IMR-90 (cell line): ENCODE measurements at places on chromosomes 3 and 15. TPM values are rescaled to one million over a fixed set of nuclear protein-coding genes. Genes with fewer than 3 reads are reported as not detected.

DNA sequence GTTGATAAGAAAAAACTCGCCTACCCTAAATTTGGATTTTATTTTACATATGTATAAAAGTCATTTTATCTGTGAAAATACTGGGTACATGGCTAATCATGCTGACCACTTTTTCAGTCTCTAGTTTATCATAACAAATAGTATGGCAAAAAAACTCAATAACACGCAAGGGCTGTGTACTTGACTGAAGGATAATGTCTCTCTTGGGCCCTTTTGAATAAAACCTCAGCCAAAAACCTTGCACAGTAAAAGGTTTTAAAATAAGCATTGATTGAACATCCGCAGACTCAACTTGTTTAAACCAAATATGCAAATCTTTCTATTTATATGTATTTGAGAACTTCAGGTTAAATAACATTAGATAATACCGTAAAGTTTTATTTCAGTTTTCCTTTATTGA, 285.3 kb downstream of the CADM2 start:
- no peaks in the 10 kb centered on the region for H3K36me3 ChIP-seq
- H3K27ac ChIP-seq: no peak overlapping the region

DNA sequence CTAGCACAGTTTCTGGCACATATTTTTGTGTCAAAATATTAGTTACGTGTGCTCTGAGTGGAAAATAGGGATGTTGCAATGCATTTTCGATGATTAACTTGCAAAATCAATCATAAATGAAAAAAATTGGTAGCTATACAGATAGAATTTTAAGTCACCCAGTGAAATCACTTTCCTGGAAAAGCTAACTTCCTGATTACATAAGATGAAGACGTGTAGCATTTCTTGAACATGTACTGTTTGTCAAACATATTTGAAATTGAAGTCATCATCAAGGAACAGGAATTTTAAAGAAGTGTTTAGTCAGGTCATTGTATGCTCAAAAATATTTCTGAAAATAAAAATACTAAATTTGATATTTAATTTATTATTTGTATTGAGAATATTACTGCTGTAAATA, 977.7 kb downstream of the PLOD2 start:
- DNase-seq: no peak
- H3K4me3 ChIP-seq: no peak overlapping the region
- H3K27ac ChIP-seq: no peak overlapping the region
- no peaks in the 10 kb centered on the region for H3K27me3 ChIP-seq
- no peaks in the 10 kb centered on the region for H3K36me3 ChIP-seq

DNA sequence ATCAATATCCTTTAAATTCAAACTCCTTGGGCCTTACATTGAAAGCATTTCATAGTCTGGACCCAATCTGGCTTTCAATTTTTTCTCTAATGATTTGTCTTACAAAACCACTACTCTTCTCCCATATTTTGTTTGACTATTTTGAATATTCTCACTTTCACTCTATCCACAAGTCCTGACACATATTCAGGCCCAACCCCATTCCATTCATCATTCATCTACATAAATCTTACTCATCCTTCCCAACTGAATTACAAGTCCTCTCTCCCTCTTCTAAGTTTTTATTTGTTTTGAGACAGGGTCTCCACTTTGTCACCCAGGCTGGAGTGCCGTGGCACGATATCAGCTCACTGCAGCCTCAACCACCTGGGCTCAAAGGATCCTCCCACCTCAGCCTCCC, 43.6 kb downstream of the TOP2B start:
- no peak for DNase-seq
- H3K27ac ChIP-seq: no peak overlapping the region
- H3K36me3 ChIP-seq: peaks cover 19% of the 10 kb centered on the region
- H3K4me1 ChIP-seq: no peaks in the 10 kb centered on the region
- no peaks in the 10 kb centered on the region for H3K27me3 ChIP-seq

GRCh38 chr3:127008236-127008635, 25.3 kb downstream of the PLXNA1 start:
- H3K36me3 ChIP-seq: peaks cover 38% of the 10 kb centered on the region
- peaks cover 16% of the 10 kb centered on the region for H3K4me1 ChIP-seq
- no peak overlapping the region for H3K4me3 ChIP-seq
- H3K27ac ChIP-seq: no peak overlapping the region

DNA sequence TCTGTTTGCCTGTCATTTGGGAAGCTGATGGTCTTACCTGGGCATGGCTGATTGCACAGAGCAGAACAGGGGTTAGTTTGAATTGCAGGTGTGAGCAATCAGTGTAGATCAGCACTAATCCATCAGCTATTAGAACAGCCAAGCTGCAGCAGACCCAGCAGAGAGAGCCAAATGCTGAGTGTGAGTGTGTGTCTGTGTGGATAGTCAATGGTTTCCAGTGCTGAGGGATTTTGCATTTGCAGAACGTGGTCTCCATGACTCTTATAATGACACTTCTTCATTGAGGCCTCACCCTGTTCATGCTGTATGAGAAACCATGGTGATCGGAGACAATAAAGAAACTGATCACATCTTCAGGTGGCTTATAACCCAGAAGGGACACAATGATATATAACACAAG, 312.1 kb downstream of the SOX2 start:
- H3K27ac ChIP-seq: no peak overlapping the region
- no peaks in the 10 kb centered on the region for H3K36me3 ChIP-seq
- H3K4me1 ChIP-seq: no peaks in the 10 kb centered on the region
- H3K27me3 ChIP-seq: no peaks in the 10 kb centered on the region

GRCh38 chr3:182252802-182253201, 540.5 kb upstream of the ATP11B start:
- no peaks in the 10 kb centered on the region for H3K36me3 ChIP-seq
- H3K4me1 ChIP-seq: no peaks in the 10 kb centered on the region
- H3K27ac ChIP-seq: no peak overlapping the region
- no peaks in the 10 kb centered on the region for H3K27me3 ChIP-seq
- no peak overlapping the region for H3K4me3 ChIP-seq

DNA sequence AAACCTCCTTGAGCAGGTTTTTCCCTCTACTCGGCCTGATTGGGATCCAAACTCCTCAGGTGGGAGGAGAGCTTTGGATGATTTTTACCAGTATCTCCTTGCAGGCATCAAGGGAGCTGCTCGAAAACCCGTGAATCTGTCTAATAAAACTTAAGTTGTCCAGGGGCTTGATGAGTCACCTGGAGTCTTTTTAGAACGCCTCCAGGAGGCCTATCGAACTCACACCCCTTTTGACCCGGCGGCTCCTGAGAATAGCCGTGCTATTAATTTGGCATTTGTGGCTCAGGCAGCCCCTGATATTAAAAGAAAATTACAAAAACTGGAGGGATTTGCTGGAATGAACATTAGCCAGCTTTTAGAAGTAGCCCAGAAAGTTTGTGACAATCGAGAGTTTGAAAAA, 41.6 kb downstream of the ZBTB11 start:
- H3K4me1 ChIP-seq: no peaks in the 10 kb centered on the region
- DNase-seq: no peak
- peaks cover 5% of the 10 kb centered on the region; the same call in 1 of the 2 replicates for H3K27me3 ChIP-seq
- H3K4me3 ChIP-seq: no peak overlapping the region
- no peak overlapping the region for H3K27ac ChIP-seq

DNA sequence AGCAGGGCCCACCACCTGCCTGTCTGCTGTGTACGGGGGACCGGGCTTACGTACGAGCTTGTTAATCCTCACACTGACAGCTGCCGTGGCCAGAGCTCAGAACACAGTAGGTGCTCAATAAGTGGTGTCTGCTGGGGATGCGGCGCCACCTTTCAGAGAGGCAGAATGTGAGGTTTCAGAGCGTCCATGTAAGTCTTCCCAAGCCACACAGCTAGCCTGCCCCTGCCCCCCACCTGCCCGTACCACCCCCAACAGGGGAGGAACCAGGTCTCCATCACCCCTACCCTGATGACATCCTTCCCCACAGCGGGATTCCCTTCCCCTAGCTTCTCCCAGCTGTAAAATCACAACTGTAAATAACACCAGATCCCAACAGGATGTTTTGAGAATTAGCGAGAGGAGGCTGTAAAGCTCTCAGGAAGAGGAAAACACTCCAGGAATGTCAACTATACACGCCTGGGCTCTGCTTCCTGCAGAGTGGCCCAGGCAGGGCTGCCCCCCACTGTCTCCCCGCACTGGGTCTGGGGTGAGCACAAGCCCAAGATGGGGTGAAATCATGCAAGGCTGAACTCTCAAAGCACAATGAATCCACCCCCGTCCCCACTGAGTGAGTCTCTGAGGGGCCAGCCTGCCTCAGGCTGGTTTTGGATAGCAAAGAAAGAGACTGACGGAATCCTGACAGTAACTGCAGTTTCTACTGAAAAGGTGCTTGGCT, 250.1 kb upstream of the LYSMD4 start:
- H3K36me3 ChIP-seq: no peaks in the 10 kb centered on the region
- no peak overlapping the region for H3K4me3 ChIP-seq
- no peaks in the 10 kb centered on the region for H3K27me3 ChIP-seq
- H3K4me1 ChIP-seq: no peaks in the 10 kb centered on the region
- no peak for DNase-seq

DNA sequence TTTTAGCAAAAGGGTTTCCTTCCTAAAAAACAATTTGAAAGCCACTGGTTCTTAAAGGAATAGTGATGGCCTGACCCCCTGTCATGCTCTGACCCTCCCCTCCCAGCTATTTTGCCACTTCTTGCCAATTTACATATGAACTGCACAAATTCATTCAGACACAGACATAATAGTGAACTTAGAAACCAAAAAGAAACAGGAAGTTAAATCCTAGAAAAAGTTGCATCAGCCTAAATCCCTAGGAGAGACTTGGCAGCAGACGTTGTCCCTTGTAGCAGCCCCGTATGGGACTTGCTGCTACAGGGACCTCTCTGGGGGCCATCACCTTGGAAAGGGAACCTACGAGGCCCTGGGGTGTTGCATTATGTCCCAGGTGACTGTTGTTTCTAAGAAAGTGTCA, 14.3 kb upstream of the PDE8A start:
- no peak overlapping the region for H3K27ac ChIP-seq
- 0 out of 2 replicates have a peak, but pooled peaks cover 5% of the 10 kb centered on the region for H3K27me3 ChIP-seq
- H3K4me1 ChIP-seq: no peaks in the 10 kb centered on the region
- DNase-seq: no peak

DNA sequence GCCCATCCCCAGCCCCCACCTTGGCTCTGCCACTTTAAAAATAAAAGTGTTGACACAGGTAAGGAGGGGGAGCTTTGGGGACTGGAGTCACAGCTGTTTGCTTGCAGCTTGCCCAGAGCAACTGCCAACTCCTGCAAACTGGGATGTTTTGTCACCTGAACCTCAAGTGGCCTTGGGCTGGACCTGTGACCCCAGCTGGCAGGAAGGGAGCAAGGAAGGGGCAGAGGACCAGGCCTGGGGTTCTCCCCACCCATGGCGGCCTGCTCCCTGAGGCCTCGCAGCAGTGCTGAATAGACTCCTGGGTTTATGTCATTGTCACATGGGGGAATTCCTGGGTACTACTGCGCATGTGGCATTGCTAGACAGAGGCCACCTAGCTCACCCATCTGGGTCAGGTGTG, 246.9 kb upstream of the TLE3 start:
- H3K4me1 ChIP-seq: no peaks in the 10 kb centered on the region
- H3K4me3 ChIP-seq: no peak overlapping the region
- DNase-seq: no peak
- no peaks in the 10 kb centered on the region for H3K36me3 ChIP-seq
- H3K27me3 ChIP-seq: peaks cover 47% of the 10 kb centered on the region

DNA sequence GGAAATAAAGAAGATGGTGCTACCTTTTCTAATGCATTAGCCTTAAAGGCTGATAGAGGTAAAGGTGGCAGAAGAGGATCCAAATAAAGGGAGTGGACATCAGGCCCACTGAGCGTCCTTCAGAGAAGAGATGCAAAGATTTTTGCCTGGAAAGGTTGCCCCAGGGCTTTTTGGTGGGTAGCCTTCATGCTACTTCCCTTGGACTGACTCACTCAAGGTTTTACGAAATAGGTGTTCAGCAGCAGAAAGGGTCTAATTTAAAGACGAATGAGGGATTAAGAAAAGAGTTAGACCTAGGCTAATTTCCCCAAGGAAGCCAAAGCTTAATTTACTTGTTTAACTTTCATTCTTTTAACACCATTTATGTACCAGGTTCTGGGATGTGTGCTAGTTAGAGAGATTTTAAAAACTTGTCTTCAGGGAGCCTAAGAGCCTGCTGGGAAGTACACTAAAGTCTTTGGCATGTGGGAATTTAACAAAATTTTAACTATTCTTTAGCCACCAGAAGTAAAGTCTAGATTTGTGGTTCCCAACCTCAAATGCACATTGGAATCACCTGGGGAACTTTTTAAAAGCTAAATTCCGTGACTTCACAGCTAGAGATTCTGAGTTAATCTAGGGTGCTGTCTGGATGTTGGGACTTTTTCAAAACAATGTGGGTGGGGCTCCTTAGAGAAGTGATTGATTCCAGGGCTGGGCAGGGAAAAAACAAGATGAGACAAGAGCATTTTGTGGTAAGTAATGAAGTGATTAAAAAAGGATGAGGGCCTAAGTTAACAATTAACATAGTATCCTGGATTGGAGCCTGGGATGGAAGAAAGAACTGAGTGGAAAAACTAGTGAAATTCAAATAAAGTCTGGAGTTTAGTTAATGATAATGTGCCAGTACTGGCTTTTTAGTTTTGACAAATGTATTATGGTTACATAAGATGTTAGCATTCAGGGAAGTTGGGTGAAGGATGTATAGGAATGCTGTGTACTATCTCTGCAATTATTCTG, 3.4 kb downstream of the IL20RB start:
- no peak for DNase-seq
- peaks cover 12% of the 10 kb centered on the region for H3K4me1 ChIP-seq
- no peaks in the 10 kb centered on the region for H3K27me3 ChIP-seq
- H3K27ac ChIP-seq: no peak overlapping the region

GRCh38 chr3:30258426-30259392, 347.7 kb upstream of the TGFBR2 start:
- H3K4me1 ChIP-seq: peaks cover 16% of the 10 kb centered on the region
- H3K36me3 ChIP-seq: no peaks in the 10 kb centered on the region
- H3K27ac ChIP-seq: no peak overlapping the region
- no peaks in the 10 kb centered on the region for H3K27me3 ChIP-seq
- DNase-seq: peak; percentile 30
- no peak overlapping the region for H3K4me3 ChIP-seq

DNA sequence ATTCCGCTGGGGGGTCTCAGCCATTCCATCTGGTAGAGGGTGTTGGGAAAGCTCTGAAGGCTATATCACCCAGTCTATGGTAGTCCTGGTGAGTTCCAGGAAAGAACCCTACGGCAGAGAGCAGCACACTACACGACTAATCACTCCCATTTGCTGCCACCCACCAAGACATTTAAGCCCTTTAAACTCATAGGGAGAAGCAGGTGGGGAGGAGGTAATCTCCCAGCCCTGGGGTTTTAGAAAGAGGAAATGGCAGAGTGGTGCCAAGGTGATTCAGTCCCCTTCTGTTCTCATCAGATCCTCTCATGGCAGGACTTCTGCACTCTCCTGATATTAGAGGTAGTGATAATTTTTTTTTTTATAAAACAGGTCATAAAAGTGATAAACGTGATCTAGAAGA, 10.6 kb upstream of the VWA5B2 start:
- no peak overlapping the region for H3K4me3 ChIP-seq
- peaks cover 3% of the 10 kb centered on the region; the same call in 1 of the 2 replicates for H3K27me3 ChIP-seq
- H3K4me1 ChIP-seq: no peaks in the 10 kb centered on the region
- H3K27ac ChIP-seq: no peak overlapping the region
- no peaks in the 10 kb centered on the region for H3K36me3 ChIP-seq

- H3K4me3 ChIP-seq: no peak overlapping the region
- no peak overlapping the region for H3K27ac ChIP-seq
- H3K36me3 ChIP-seq: no peaks in the 10 kb centered on the region
- no peaks in the 10 kb centered on the region for H3K27me3 ChIP-seq
These were observed 5.2 kb downstream of the LRIG1 start for GRCh38 chr3:66495668-66496045.

Gene CDHR4
- polyA plus RNA-seq: 0.07 TPM in 1 of 2 replicates, not detected in the other

Gene LRIG1
- 55.9 and 62.8 TPM in 2 replicates for polyA plus RNA-seq

Gene GOLGA8S
- 0.01 and 0.03 TPM in 2 replicates for polyA plus RNA-seq

Gene KIF15
- 2.9 and 3.7 TPM in 2 replicates for polyA plus RNA-seq

Gene GABRR3
- not detected in 2 replicates for polyA plus RNA-seq

Gene GUCA1C
- polyA plus RNA-seq: not detected in 2 replicates

Gene ITGA11
- 5.6 and 6.6 TPM in 2 replicates for polyA plus RNA-seq

Gene KLHL40
- polyA plus RNA-seq: not detected in 2 replicates
